Endothelial cell of umbilical vein (primary cell): ENCODE measurements at places on chromosomes 1 and 21.
A peak's percentile ranks its signal among the peaks of the same experiment; 100 is the strongest.

DNA sequence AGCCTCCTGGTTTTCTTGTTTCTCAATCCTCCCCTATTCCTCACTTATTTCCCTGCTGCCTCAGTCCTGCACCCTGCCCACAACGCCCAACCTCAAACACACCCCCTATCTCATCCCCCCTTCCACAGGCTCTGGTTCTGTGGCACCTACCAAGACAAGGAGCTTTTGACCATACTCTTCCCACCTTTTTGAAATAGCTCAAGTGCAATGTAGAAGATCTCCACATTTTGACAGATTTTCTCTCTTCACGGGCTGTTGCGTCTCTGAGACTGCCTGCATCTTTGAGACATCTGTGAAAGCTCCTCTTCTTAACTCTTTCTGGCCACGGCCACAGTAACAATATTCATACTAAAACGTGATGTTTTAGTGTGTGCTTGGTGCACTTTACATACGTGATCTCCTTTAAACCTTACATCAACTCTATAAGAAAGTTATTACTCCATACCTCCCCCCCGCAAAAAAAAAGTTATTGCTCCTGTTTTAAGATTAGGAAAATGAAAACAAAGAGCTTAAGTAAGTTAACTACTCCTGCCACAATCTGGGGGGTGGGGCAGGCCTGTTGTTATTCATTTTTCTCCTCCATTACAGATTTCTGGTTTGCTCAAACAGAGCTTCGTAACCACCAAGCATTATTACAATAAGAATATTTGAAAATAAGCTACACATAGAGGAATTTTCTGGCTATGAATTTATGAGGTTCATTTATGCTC lies 1.8 kb upstream of the SERBP1 start:
- DNase-seq, result no peak

GRCh38 chr1:85894651-85895050 lies 186.4 kb upstream of the ZNHIT6 start:
- peak; percentile 56 for DNase-seq

DNA sequence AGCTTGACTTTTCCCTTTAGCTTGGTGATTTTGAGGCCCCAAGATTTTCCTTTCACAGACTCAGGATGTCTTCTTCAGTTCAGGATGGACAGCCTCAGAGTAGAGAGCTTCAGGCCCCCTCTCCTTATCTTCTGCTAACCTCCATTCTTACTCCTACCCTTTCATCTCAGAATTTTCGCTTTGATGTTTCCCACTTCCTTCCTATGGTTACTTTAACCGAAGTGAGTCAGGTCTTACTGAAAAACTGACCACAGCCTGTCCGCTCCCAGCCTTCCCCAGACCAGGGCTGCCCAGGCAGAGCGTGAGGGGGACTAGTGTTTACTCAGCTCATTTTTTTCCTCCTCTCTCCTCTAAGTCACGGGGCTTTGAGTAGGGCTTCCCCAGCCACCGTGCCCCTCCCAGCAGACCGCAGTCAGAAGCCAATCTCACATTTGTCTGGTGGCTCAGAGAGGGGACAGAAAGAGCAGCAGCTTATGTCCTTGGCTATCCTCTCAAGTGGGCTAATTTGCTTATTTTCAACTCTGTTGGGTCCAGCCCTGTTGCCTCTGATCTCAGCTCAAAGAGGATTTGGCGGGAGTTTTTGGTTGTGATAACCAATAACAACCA lies 4.2 kb upstream of the IL19 start:
- no peak for DNase-seq

DNA sequence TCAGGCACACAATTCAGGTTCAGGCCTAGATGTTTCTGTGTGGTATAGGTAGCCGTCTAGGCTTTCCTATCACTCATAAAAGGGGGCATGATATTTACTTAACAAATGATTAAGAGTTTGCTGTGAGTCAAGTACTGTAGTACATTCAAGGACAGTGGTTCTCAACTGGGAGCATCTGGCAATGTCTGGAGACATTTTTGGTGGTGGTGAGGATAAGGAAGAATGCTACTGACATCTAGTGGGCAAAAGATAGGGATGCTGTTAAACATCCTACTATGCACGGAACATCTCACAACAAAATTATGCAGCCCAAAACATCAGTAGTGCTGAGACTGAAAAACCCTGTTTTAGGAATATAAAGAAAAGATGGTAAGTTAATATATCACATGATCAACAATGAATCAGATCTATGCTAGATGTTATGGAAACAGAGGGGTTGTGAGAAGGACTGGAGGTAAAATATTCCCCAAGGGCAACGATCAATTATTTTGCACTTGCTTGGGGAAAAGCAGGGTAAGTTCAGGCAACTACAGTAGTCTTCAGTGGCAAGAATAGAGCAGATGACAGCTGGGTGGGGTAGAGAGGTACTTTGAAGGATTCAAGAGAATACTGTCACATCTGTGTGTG lies 4.9 kb downstream of the DNTTIP2 start:
- peak; percentile 21 for DNase-seq

DNA sequence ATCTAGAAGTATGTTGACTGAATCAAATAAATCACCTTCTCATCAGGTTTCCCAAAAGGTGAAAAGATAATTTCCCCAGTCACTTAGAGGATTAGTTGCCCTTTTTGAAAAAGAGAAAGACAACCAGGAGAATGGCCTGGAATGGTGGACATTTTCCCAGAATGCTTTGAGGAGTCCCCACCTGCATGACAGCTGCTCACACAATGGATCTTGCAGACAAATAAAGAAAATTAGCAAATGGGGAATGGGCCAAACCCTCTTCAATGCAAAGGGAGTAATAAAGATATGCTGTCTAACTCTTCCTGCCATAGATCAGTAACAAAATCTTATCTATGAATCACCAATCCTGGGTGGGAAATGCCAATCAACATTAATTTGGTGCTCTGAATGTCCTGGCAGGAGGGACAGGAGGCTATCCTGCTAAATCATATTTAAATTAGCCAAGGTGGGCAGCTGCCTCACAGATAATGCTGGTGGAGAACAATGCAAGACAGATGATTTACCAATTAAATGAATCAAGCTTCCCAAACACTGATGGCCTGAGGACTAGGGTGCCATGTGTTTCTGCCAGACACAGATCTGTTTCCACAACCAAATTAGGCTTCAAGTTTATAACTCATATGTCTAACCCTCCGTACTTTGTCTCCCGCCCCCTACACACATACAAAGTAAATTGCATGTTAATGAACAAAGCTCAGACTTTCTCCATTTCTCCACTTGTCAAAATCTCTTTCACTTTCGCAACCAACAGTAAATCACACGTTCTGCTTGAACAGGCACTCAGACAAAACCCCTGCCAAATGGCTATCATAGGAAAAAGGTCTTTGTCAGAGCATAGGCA lies 488.0 kb upstream of the PLXNA2 start:
- peak; percentile 40 for DNase-seq

DNA sequence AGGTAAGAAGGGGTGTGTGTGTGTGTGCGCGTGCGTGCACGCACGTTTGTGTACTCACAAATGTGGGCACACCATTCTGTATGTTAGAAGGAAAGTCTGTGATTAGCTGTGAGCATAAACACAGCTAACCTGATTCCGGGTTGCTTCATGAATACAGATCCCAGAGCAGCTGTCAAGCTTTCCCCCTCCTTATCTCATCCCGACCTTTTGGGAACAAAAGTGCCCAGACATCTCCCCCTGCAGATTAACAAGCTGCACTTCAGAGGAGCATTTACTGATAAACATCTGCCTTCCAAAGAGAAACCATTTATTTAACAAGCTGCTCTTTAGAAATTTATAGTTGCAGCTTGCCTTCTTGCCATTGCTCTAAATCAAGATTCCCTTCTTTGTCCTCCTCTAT lies 97.0 kb downstream of the MT1HL1 start:
- no peak for DNase-seq

DNA sequence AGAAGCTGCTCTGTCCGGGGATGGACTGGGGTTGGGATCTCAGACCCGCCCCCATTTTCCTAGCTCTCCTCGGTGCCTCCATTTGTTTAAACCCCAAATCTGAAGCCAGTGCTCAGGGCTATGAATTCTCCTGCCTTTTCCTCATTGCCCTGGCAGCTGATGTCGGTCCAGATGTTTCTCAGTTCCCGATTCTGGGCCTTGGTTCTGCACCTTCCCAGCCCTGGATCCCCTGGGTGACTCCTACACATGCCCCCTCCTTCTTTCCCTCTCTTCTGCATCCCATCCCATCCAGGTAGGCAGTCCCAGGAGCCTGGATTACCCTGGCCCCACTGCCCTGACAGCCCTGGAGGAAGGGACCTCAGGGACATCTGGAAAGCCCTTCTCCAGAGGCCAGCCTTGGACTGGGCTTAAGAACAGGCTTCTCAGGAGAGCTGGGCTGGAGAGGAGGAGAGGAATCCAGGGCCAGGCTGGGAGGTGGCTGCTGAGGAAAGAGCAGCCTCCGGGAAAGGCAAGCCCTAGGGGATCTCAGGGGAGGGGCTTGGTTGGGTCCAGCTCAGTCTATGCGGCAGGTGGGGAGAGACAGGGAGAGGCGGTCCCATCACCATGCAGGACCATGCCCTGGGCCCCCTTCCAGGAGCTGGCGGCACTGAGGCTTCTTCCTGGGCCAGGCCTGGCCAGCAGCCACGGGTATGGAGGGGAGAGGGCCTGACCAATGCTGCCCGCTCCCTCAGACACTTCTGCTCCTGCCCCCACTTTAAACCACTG lies 6.8 kb upstream of the EPS8L3 start:
- no peak for DNase-seq

DNA sequence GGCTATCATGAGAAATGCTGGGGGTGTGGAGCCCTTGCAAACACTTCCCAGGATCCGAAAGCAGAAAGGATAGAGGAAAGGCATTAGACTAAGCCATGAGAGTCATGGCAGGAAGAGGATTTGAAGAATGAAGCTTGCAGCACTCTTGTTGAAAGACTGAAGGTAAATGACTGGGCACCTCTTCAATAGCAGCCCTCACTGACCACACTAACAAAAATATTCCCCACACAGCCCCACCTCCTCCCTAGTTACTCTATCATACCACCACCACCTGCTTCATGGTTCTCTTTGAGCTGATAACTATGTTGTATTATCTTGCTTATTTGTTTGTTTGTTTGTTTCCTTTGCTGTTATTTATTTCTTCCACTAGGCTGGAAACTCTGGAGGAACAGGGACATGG lies 13.2 kb upstream of the ATP1A1 start:
- DNase-seq, result no peak

DNA sequence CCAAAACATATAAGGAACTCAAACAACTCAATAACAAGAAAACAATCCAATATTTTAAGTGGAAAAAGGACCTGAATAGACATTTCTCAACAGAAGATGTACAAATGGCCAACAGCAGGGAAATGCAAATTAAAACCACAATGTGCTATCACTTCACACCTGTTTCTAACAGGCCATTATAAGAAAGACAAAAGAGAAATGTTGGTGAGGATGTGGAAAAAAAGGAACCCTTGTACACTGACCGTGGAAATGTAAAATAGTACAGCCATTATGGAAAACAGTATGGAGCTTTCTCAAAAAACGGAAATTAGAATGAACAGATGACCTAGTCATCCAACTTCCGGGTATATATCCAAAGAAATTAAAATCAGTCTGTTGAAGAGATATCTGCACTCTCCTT lies 37.8 kb upstream of the CD2 start:
- DNase-seq, result no peak

- DNase-seq, result peak; percentile 90
Measured at GRCh38 chr1:218874313-218874712, 299.4 kb upstream of the LYPLAL1 start.

DNA sequence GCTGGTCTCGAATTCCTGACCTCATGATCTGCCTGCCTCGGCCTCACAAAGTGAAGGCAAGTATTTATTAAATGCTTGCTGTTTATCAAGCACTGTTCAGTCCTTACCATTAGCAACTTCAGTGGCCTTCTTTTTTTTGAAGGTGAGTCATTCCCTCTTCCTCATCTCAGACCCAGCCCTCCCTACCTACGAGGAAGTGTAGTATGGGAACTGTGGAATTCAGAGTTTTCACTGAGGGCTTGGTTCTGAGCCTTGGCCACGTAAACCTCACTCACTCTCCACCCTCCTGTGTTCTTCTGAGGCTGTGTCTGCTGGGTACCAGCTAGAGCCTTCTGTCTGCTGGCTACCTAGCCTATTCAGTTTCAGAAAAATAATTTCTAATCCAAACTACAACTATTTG lies 218.3 kb upstream of the SGIP1 start:
- peak; percentile 20 for DNase-seq

- no peak for DNase-seq
Measured at GRCh38 chr1:6099787-6100765, 54.4 kb downstream of the KCNAB2 start.

DNA sequence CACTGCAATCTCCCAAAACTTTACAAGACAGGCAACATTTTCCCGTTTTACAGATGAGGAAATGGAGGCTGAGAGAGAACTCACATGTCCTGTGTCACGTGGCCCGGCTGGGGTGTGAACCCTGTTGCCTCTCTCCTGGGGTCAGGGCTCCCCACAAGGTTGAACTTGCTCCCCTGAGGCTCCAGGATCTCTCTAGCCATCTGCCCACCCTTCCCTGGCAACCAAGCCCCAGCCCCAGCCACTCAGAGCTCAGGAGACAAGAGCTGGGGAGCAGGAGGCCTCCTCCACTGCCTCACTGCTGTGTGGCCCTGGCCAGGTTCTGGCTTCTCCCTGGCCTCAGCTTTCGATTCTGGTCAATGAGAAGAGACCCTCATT lies 11.8 kb downstream of the LAPTM5 start:
- DNase-seq, result no peak

DNA sequence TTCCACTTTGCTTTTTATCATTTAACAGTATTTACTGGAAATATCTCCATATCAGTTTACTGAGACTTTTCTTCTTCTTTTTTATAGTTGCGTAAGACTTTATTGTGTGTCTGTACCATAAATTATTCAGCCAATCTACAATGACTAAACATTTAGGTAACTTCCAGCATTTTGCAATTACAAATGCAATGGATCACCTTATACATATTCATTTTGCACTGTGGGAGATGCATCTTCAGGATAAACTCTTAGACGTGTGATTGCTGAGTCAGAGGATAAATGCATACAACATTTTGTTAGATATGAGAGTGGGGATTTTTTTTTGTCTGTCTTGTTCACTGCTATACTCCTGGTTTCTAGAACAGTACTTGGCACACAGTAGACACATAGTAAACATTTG lies 95.7 kb upstream of the GCLM start:
- no peak for DNase-seq

DNA sequence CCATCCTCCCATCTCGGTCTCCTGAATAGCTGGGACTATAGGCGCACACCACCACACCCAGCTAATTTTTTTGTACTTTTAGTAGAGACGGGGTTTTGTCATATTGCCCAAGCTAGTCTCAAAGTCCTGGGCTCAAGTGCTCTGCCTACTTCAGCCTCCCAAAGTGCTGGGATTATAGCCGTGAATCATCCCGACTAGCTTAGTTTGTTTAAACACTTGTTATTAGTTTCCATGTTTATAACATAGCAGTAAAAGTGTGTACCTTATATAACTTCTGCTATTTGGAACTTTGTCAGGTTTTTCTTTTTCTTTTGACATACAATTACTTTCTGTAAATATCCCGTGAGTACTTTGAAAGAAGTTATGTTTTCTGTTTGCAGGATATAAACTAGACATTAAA lies 60.6 kb upstream of the C1orf21 start:
- no peak for DNase-seq

GRCh38 chr1:93504247-93505033 lies 56.5 kb downstream of the FNBP1L start:
- DNase-seq, result no peak
